Activated CD4-positive, alpha-beta T cell treated with anti-CD3 and anti-CD28 coated beads for 1 hour (primary cell): ENCODE measurements at places on chromosomes 3 and 15.

- DNase-seq: no peak
Observed at GRCh38 chr3:1294586-1294985, 201.8 kb downstream of the CNTN6 start.

- no peak for DNase-seq
Observed at GRCh38 chr15:32908135-32908801, 190.5 kb downstream of the GREM1 start.

- no peak for DNase-seq
Observed at GRCh38 chr3:35761311-35761710, 122.0 kb downstream of the ARPP21 start.

GRCh38 chr15:69014454-69014853 is at the start of gene NOX5:
NOX5 (plus strand) TSS chr15:69014695; CDS start chr15:69014736, 41 bp downstream.
- DNase-seq: no peak

DNA sequence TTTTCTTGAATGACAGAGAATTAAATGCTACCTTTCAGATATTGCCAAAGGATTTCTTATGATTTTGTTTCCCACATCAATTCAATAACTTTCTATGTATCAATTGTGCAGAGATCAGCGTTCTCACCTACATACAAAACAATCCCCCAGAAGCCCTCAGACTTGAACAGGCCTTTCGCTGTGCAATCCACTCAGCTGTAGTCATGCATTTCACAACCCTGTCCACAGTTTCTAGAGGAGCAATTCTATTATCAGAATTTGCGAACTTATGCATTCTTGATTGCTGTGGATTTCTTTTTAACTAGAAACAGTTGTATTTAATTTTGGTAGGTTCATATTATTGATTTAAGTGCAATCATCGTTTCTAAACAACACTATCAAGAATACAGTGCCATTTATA is 13.7 kb upstream of the ALCAM start:
- DNase-seq: no peak

GRCh38 chr3:136698361-136698760 is 53.8 kb downstream of the STAG1 start:
- DNase-seq: no peak

GRCh38 chr15:95416576-95416975 is 913.9 kb upstream of the NR2F2 start:
- no peak for DNase-seq

GRCh38 chr15:69653306-69653705 is 200.7 kb downstream of the RPLP1 start:
- DNase-seq: no peak

DNA sequence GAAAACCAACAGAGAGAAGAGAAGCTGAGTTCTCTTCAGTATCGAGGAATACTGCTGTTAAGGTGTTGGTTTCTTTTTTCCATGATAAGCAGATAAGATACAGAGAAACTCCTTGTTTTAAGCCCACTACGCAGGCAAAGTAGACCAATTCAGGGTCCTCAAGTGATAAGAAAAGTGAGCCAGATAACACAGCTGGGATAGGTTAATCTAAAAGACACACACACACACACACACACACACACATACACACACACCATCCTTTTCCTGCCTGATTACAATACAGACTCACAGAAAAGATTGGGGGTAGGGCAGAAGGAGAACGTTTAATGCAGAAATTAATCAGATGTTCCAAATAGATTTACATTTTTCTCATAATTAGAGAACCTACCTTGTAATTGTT is 6.5 kb upstream of the PHLDB2 start:
- DNase-seq: no peak

DNA sequence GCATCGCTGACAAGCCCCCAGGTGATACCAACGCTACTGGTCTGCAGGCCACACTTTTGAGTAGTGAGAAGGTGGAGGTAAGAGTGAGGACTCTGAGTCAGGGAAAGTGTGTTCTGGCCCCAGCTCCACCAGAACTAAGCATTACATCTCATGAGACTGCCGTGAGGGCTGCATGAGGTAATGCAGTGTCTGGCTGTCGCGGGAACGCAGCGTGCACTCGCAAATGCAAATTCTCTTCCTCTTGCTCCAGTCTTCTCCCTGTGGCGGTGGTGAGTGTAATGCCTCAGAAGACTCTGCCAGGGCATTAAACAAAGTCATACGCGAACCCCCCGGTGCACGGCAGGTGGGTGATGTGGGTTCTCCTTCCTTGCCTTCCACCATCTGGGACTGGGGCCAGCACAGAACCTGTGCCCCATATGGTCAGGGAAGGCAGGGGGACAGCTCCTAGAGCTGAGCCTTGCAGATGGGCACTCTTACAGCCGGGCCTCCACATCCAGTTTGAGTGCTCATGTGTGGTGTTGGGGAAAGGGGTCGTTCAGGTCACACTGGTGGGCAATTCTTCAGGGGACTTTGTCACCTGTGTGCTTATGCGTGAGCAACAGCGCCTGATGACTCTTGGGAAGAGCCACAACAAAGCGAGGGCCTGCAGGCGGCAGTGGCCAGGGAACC is 175.8 kb downstream of the XXYLT1 start:
- no peak for DNase-seq

GRCh38 chr3:3825035-3825434 is 25.8 kb downstream of the LRRN1 start:
- DNase-seq: no peak

- no peak for DNase-seq
Observed at GRCh38 chr3:34394978-34395748, 596.7 kb downstream of the PDCD6IP start.

DNA sequence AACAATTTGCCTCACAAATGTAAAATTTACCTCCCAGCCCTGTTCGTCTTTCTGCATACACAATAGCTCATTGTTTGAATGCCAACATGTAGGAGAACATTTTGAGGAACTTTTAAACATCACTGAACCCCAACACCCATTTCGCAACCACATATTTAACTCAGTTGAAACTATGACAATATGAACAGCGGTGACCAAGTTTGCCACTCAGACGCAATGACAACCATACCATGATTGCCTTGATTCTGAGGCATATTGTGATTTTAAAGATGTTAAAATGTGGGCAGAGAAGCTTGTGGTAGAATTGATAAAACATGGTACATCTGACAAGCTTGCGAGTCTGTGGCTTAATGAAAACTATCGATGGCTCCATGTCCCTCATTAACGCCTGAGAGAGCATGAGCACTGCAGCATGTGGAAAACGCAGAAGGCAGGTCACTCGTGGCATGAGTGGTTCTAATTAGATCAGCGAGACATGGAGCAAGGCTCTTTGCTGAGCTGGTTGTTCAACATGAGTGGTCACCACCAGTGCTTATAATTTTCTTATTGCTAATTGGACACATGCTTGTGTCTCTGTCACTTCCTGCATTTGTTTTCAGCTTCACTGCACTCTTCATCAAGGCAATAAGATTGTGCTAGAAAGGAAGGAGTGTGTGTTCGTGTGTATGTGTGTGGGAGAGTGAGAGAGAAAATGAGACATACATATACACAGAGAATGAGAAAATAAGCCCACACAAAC is 116.8 kb downstream of the CHST2 start:
- DNase-seq: no peak

GRCh38 chr15:92801774-92802464 is 98.2 kb upstream of the CHD2 start:
- DNase-seq: no peak

- DNase-seq: no peak
Observed at GRCh38 chr15:81924729-81925128, 121.1 kb downstream of the MEX3B start.

DNA sequence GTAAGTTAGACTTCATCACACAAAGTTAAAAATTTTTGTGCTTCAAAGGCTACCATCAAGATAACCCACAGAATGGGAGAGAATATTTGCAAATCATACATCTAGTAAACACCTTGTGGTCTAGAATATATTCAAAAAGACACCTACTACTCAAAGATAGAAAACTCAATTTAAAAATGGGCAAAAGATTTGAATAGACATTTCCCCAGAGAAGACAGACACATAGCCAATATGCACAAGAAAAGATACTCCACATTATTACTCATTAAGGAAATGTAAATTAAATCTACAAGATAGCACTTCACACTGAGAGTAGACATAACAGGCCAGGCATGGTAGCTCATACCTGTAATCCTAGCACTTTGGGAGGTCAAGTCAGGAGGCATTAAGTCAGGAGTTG is 87.8 kb upstream of the MANF start:
- DNase-seq: no peak

DNA sequence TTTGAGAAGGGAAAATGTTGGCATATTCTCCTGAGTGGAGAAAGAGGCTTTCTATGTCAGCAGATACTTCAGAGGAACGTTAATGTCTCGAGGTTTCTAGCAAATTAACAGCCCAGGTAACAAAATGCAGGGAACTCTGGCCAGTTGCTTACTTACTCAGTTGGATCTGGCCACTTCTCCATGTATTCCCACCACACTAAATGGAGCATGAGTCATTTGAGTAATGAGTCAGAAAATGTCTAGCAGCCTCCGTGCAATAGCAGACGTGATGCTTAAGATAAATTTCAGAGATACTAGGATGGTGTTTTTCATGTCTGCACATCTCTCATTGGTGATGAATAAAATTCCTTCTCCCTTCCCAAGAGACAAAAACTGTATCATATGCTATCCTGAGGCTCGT is 671.5 kb downstream of the FHIT start:
- DNase-seq: no peak

DNA sequence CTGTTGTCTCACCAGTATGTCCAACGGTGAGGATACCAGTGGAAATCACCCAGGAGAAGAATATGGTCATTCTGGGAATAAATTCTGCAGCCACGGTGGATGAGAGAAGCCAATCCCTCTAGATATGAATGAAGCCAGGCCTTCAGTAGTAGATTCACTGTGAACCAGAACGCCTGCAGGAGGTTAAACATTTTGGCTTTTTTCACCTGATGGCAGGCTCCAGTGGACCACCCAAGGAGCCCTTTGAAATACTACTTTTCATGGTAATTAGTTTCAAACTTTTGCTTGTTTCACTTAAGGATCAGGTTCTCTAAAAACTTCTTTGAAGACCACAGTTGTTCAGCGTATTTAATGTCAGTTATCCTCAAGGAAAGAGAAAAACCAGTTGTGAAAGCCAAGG is 353.4 kb downstream of the RORA start:
- DNase-seq: no peak

- DNase-seq: no peak
Observed at GRCh38 chr3:56383092-56383491, 85.2 kb downstream of the ERC2 start.

- no peak for DNase-seq
Observed at GRCh38 chr3:190537146-190537545, 23.3 kb downstream of the IL1RAP start.

DNA sequence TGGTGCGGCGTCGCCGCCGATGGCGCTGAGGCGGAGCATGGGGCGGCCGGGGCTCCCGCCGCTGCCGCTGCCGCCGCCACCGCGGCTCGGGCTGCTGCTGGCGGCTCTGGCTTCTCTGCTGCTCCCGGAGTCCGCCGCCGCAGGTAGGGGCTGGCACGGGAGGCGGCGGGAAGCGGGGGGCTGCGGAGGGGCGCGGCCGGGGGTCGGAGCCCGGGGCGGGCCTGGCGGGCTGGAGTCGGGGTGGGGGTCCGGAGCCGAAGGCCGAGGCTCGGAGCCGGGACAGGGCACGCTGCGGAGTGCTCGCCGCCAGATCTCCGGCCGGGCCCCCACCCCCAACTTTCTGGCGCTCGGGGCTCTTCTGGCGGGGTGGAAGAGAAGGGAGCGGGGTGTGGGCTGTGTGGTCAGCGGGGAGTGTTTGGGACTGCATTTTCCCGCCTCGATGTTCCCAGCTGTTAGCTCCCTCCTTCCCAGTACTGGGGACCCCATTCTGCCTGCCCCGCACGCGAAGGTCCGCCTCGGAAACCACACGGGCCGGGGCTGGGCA is 299 bp downstream of the TYRO3 start:
- DNase-seq: no peak

DNA sequence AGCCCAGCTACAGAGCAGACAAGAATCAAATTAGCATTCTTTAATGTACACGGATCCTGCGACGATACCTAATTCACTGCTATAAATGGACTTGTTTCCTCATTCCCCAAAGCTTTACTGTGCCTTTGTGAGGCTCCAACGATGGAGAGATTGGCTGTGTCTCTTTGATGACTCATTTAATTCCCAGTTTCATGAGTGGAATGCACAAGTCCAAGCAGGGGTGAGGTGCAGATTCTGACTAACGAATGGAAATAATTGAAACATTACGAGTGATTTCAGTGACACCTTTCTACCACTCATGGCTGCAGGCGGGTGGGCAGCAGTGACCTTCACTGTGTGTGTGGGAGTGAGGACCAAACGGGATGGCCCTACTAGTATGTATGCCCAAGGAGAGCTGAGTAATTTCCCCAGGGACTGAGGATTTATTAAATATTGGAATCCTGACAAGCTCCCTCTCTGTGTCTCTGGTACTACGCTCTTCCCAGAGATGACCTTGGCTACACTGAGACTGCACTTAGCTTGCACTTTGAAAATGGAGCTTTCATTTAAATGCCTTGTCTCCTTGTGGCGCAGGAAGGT is 156.7 kb downstream of the CACNA2D3 start:
- DNase-seq: no peak

- DNase-seq: no peak
Observed at GRCh38 chr3:27166888-27167287, 202.3 kb downstream of the NEK10 start.

- DNase-seq: no peak
Observed at GRCh38 chr3:11076711-11077110, 77.6 kb upstream of the HRH1 start.

GRCh38 chr3:12372741-12373280 is 83.9 kb downstream of the PPARG start:
- DNase-seq: no peak

DNA sequence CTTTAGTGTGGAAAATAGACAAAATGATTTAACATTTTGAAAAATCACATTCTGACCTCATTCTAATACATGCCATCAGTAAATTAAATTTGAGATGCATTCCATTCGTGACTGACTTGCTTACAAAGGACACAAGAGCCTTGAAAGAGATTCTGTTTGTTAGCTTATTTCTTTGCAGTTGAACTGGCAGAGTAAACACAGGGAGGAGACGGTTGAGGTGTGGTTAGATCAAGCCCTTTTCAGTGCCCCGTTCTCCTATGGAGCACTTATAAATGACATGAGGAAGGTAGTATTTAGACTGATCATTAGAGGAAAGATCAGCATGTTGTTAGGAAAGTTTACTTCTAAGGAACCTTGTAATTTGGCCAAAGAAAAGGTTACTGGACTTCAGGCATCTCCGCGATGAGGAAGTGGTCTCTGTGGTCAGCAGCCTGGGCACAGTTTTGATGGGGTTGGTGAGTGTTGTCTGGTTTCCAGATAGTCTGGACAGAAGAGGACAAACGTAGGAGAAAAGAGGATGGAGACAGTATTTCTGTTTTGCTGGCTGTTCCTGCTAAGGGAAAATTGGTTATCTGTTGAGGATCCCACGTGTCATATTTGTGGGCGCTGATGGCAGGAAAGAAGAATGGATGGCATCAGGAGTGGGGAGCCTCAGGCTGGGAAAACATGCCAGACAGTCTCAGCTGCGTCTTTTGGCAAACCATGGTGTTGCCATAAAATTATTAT is 328.9 kb upstream of the TBL1XR1 start:
- no peak for DNase-seq

GRCh38 chr15:57017024-57017423 is 98.6 kb downstream of the TCF12 start:
- DNase-seq: no peak

GRCh38 chr3:148583793-148584192 is 113.9 kb upstream of the AGTR1 start:
- DNase-seq: no peak

GRCh38 chr3:38646630-38647029 is 2.9 kb downstream of the SCN5A start:
- DNase-seq: no peak

GRCh38 chr3:76826861-76827260 is 213.0 kb upstream of the ROBO2 start:
- no peak for DNase-seq
